ENCODE measurements at places on chromosomes 3 and 15. TPM values are rescaled to one million over a fixed set of nuclear protein-coding genes. Genes with fewer than 3 reads are reported as not detected.

SIDT1 gene
- polyA plus RNA-seq: 2.7 TPM

NPAP1 gene
- 0.27 TPM for polyA plus RNA-seq

CHRD gene
- 12.2 TPM for polyA plus RNA-seq

MST1R gene
- 0.84 TPM for polyA plus RNA-seq

MUC20 gene
- 31.5 TPM for polyA plus RNA-seq

MASP1 gene
- 8.1 TPM for polyA plus RNA-seq

MORC1 gene
- polyA plus RNA-seq: 0.63 TPM

MAGEL2 gene
- polyA plus RNA-seq: 5.2 TPM

RETNLB gene
- not detected for polyA plus RNA-seq

- no peak for DNase-seq
These were observed 57.6 kb upstream of the SLCO2A1 start for GRCh38 chr3:134087060-134087974.

DNA sequence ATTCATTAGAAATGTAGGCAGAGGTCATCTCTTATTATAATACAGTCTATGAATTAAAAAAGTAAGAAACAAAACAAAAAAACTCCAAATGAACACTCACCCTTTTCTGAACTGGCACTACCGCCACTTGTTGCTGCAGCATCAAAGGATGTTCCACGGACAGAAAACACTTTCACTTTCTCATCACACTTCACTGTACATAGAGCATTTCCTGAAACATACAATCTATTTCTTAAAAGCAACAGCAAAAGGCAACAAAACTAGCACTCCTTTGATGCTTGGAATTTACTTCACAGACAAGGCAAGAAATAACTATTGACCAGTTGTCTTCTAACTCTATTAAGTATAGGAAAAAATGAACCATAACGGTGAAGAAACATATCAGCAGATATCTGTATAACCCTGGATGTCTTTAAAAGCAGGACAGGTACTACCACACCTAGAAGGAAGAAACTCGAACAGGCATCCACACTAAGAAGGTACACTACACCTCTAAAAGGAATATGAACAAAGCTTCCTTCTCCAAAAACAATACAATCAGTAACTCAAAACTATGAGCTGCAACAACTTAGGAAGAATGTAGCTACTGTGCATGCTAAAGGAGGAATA is 24.9 kb downstream of the ETFA start:
- no peak for DNase-seq

- DNase-seq: no peak
These were observed 168.4 kb upstream of the BCL6 start for GRCh38 chr3:187913617-187914033.

DNA sequence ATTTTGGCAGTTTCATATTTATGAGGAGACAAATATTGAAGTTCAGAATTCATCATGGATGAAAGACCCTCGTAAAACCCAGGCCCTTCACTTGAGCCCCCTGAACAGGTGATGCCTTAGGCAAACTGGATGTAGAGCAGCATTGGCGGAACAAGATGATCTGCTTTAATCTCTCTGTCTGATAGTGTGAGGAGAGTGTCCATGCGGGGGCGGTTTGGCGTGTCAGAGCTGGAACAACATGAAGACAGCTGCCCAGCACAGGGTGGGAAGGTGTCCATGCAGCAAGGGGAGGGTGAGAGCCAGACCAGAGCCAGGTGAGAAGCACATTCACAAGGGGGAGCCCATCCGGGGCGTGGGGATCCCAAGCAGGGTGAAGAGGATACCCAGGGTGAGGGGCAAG is 31.8 kb upstream of the ANP32A start:
- DNase-seq: no peak

GRCh38 chr15:25883463-25884259 is 20.5 kb upstream of the ATP10A start:
- no peak for DNase-seq

- DNase-seq: no peak
These were observed 36.1 kb downstream of the FMN1 start for GRCh38 chr15:33158366-33158765.

- no peak for DNase-seq
These were observed 30.3 kb downstream of the SRPRB start for GRCh38 chr3:133835961-133836360.

DNA sequence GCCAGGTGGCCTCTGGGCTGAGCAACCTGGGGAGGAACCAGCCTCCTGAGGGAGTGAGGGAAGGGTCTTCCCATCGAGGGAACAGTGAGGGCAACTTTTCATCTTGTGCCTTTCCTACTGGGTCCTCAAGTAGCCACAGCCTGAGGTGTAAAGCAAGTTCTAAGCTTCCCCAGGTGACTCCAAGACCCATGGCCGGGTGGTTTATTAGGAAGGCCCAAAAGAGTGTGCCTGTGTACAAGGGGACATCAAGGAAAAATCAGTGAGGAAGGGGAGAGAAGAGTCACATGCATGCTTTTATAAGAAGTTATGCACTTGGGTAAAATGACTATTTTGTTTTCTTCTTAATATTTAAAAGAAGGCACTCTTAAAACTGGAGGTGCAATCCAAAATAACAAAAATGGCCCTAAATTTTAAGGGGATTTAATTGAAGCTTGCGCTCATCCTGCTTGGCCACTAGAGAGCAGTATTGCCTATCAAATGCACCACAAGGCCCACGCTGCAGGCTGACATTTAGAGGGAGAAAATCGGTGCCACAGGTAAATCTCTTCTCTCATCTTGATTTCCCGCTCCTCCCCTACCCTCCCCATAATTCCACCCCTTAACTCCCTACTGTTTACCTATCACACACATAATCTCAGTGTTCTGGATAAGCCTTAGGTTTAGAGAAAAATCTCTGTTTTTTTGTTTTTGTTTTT is 6.7 kb downstream of the NANOGP8 start:
- DNase-seq: no peak

DNA sequence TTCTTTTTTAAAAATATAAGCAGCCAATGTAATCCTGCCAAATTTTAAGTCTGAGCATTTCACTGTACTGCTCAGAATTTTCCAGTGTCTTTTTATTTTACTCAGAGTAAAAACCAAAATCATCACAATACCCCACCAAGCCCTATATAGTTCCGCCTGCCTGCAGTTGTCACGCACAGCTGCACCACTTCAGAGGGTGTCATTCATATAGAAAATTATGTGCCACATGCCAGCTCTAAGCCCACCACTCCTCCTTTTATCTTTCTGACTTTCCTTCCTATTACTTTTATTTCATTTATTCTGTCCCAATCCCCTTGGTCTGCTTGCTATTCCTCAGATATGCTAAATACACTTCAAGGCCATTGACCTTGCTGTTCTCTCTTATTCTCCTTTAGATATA is 233.1 kb upstream of the DPPA4 start:
- DNase-seq: no peak

DNA sequence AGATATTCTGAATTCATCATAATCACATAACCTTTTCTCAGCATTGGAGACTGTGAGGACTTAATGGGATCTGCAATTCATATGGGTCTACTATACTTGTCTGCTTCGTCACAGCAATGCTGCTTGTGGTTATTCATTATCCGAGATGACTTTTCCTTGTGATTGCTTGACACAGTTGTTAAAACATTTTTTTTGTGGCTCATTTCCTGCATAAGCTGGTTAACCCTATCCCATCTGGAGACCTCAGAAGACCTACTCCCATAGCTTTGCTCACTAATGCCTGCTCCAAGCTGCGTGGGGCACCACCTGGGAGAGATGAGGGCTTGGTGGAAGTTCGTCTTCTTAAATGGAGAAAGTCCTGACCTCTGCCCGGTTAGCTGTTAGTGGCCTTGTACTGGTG is 360.8 kb downstream of the CHST2 start:
- peak; percentile 42 for DNase-seq

DNA sequence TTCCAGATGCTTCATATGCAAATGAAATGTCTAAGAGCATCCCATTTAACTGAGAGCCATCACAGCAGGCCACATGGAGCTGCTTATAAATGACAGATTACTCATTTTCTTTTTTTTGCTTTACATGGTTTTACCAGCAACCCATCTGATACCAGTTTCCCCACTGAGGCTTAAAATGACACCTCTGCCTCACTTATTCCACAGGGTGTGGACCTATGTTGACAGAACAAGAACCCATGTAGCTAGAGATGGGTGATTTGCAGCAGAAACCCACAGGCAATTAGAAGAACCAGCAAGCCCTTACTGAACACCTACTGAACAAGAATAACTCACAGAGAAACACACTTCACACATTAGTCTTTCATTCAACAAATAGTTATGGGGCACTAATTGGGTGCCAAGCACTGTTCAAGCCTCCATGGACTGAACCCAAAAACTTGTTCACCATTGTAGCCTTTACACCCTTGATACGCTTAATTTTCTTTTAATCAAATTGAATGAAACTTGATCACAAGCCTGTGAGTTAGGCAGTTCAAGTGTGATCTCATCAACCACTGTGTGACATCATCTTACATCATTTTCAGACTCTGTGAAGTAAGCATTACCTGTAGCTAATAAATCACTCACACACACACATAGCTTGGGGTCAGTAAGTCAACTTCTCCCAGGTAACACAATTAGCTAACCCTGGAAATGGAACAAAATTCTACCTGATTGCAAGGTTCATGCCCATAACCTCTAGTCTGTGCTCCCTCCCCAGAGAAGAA is 45.4 kb downstream of the MAGI1 start:
- no peak for DNase-seq

GRCh38 chr3:186950402-186951093 is 20.2 kb downstream of the ST6GAL1 start:
- no peak for DNase-seq

DNA sequence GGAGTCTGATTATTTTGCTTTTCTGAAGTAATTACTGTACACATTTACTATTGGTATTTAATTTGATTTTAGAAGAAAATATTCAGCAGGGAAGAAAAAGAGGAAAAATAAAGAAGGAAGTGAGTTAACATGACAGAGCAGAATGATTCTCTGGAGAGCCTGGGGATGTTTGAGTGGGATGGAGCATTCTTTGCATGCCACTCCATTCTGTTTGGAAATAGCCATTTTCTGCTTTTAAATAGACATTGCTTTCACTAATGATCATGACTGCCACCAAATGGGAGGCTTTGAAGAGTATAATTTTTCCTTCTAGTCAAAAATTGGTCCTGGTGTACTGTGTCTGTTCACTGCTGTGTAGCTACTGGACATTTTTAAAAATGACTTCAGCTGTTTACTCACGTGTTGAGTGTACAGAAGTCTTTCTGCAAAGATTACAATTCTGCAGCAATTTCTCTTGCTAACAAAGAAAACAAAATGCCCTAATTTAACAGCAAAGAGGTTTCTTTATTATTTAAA is 196.1 kb downstream of the RYR3 start:
- DNase-seq: no peak

- DNase-seq: no peak
These were observed 6.2 kb upstream of the CTDSPL start for GRCh38 chr3:37855363-37855970.

DNA sequence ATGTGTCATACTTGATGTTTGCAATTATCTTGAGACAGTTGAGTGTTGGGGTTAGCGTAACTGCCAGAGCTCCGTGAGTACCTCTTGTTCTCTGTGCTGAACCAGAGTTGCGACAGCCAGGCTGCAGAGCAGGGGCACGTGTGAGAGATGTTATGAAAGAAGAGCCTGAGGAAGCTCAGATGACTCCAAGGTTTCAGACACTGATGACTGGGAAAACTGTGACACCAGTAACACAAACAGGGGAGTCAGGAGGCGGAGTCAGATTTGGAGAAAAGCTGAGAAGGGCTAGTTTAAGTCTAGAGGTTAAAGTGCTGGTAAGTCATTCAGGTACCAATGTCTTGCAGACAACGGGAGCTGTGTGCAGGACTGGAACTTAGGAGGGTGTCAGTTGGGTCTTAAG is 45.0 kb downstream of the BLM start:
- no peak for DNase-seq

GRCh38 chr3:127228866-127229265 is 35.9 kb downstream of the PRR23E start:
- DNase-seq: no peak

- no peak for DNase-seq
These were observed 9.4 kb upstream of the ANPEP start for GRCh38 chr15:89823836-89824606.

- DNase-seq: no peak
These were observed 78.5 kb downstream of the HMG20A start for GRCh38 chr15:77499087-77499760.

DNA sequence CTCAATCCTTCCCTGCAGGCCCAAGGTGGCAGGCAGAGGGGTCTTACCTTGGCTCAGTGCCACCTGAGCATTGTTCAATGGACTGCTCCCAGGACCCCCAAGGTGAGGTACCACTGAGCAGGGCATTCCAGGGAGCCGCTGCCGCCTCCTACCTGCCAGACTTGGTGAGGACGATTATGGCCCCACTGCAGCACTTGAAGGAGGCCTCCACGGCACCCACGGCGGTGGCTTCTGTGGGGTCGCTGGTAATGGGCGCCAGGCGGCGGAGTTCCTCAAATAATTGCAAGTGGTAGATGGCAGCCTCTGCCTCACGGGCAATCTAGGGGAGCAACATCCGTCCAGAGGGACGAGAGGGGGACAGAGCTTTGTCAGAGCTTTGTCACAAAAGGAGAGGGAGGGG is 4.7 kb upstream of the GRAMD2A start:
- DNase-seq: no peak

DNA sequence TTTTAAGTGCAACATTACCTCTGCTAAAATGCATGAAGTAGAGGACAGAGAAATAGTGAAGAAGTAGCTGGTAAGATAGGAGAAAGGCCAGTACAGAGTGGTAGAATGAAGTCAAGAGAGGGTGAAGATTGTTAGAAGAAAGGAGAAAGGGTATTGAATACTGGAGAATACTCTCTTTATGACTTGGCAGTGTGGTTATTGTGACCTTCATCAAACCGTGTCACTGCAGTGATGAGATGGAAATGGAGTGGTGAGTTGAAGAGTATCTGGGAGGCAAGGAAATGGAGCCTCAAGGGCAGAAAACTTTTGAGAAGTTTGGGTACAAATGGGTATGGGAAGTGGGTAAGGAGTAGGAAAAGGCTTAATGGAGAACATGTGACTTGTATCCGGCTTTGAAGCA is 24.7 kb downstream of the MINDY2 start:
- no peak for DNase-seq

- DNase-seq: no peak
These were observed 24.4 kb upstream of the RAB7A start for GRCh38 chr3:128701342-128702212.

GRCh38 chr15:70479056-70479455 is 284.3 kb downstream of the UACA start:
- DNase-seq: no peak

DNA sequence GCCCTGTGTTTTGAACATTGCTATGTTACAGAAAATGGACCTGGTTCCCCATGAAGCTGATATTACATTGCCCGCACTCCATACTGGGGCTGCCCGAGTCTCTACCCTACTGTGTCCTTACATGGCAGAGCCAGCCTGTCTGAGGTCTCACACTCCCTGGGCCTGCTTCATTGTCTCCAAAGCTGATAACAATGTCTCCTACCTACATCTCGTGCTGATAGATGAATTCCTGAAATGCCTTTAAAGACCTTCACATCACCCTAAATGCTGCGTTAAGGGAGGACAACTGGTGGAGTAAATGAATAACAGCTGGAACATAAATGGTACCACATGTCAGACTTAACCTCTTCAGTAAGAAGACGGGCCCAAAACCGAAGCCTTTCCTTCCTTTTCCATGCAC is 62.9 kb upstream of the PTX3 start:
- no peak for DNase-seq

- no peak for DNase-seq
These were observed 301.9 kb downstream of the IL20RB start for GRCh38 chr3:137259701-137260100.

- DNase-seq: no peak
These were observed 15.4 kb downstream of the NR2C2 start for GRCh38 chr3:14962762-14963161.

GRCh38 chr3:125045965-125046364 is 9.8 kb downstream of the HEG1 start:
- no peak for DNase-seq

GRCh38 chr3:12420393-12420792 is 63.9 kb upstream of the TSEN2 start:
- DNase-seq: no peak
